Kasumi-1 (cell line): ENCODE measurements at places on chromosomes 13 and 19.

DNA sequence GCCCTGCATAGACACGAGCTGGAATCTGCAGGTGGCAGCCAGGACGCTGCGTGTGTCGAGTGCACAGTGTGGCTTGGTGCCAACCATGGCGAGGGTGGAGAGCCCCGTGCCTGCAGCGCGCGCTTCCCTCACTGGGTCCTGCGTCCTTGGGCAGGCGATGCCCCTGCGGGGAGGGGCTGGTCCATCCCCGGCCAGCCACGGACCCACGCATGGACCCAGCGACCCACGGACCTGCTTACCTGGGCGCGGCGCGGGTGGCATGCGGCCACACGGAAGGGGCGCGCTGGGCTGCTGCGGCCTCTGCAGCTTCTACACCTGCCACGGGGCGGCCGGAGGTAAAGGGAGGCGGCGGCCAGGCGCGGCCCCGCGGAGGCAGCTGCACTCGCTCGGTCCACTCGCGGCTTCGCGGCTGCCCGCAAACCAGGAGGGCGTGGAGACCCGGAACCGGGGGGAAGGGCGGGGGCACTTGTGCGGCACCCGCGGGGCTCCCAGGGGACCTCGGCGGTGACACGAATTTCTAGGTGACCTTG, 569 bp upstream of the MCF2L start:
- DNase-seq, result no peak

DNA sequence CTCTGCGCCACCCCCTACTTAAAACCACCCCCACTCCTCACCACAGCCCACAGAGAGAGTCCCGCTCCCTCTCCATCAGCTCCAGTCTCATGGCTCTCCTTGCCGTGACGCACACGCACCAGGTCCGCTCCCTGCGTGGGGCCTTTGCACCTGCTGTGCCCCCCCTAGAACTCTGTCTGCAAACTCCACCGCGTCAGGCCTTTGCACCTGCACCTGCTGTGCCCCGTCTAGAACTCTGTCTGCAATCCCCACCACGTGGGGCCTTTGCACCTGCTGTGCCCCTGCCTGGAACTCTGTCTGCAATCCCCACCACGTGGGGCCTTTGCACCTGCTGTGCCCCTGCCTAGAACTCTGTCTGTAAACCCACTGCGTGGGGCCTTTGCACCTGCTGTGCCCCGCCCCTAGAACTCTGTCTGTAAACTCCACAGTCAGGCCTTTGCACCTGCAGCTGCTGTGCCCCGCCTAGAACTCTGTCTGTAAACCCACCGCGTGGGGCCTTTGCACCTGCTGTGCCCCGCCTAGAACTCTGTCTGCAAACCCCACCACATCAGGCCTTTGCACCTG, 4.2 kb downstream of the SHC2 start:
- DNase-seq, result no peak

- DNase-seq, result no peak
Measured at GRCh38 chr13:93496985-93497673, 270.5 kb downstream of the GPC6 start.

DNA sequence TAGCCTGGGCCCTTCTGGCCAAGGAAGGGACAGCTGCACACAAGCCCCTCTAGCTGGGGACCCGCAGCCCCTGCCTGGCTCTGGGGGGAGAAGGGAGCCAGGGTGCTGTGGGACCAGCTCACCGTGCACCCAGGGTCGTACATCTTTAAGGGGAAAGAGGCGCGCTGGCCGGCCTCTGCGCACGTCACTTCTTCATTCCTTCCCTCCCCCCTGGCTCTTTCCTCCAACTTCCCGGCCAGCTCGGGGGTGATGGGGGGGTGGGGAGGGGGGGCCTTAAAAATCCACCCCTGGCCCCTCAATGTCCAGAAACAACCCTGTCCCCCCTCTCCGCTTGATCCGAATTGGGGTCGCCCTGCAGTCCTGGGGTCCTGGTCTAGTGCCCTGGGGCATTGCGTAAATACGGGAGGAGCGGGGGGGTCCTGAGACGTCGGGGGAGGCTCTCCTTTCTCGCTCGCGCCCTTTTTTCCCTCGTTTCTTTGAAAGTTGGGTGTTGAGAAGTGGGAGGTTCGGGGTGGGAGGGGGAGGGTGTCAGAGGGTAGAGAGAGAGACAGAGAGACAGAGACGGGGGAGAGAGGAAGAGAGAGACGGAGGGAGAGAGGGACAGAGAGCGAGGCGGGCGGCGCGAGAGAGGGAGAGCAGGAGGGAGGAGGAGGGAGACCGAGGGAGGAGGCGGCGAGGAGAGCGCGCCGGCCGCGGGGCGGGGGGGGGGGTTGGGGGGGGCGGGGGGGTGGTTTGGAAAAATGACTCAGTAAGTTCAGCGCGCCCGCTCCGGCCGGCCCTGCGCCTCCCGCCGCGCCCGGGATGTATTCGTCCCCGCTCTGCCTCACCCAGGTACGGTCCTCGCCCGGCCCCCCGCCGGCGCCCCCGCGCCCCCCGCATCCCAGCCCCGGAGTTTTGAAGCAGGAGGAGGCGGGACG, at the start of gene NFIC:
Gene NFIC (plus strand): TSS at position 748 of the 917 bp plus-strand sequence. CDS start 54 bp downstream, at position 802.
- DNase-seq, result peak; percentile 82

GRCh38 chr19:46862974-46863632, 2.3 kb downstream of the ARHGAP35 start:
- DNase-seq, result peak; percentile 55

- DNase-seq, result peak; percentile 20
Measured at GRCh38 chr13:48978942-48979601, 3.4 kb downstream of the FNDC3A start.

- DNase-seq, result no peak
Measured at GRCh38 chr19:19410553-19411550, 5.4 kb downstream of the GATAD2A start.

DNA sequence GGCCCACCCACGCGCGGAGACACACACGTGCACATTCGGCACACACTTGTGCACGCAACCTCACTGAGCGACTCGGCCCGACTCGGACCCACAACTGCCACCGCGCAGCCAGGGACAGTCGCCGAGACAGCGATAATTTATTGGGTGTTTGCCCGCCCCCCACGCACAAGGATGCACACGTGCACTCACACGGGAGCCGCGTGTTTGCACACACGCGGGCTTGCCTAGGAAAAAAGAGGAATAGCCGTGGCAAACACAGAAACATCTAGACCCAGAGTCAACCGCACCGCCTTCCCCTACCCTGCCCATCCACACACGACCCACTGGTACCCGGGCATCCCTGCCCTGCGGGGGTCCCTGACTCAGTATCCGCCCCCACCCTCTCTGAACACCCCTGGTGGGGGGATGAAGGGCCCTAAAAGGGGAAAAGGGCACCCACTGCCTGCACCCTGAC, 1.1 kb upstream of the SSBP4 start:
- DNase-seq, result no peak
